ENCODE measurements at places on chromosomes 2 and 18.

DNA sequence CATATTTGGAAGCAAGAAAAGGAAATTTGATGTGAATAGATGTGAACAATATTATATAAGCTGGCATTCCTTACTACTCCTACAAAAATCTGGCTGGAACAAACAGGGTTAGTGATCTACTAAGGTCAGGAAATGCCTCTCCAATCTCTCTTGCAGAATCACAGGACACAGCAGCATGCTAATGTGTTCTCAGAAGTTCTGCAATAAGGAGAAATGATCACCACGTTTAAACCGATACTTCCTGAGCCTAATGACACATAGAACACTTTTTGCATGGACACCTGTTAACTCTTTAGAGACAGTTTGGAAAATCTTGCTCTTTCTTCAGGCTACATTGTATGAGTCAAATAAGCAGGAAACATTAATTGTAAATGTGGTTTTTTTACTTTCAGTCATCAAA, 89.6 kb upstream of the MAP3K20 start:
- no peak for DNase-seq

- no peak for DNase-seq
Measured at GRCh38 chr18:11570073-11570588, 39.3 kb upstream of the SLC35G4 start.

DNA sequence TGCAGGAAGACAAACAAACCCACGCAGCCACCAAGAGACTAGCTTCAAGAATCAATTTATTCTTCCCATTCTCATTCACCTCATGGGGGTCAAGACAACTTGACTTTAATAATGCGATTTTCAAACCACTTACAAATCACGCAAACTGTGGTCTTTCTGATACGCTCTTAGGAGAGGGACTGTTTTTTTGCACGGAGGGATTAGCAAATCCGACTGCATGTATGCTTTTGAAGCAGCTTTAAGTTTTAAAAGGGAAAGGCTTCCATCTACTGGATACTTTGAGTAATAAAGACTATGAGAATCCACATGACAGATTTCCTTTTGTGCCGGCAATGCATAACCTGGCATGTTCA, 322.9 kb upstream of the KCNJ3 start:
- DNase-seq: no peak

- DNase-seq: no peak
Measured at GRCh38 chr18:67938660-67939059, 422.1 kb upstream of the DSEL start.

DNA sequence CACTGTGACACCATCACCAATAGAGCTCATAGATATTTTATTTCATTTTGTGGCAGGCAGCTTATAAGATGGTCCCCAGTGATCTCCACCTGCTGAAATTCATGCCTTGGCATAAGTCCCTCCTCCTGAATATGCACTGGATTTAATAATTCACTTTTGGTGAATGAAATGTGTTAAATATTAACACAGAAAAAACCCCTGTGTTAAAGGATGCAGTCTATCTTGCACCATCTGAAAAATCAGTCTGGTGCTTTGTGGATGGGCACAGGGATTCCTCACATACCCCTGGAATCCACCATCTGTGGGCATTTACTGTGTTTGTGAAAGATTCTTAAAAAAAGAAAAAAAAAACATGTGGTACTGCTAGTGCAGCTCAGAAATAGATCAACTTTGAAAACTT, 26.1 kb upstream of the WIPF1 start:
- no peak for DNase-seq

- DNase-seq: no peak
Measured at GRCh38 chr18:10660179-10660884, 134.5 kb downstream of the NAPG start.

DNA sequence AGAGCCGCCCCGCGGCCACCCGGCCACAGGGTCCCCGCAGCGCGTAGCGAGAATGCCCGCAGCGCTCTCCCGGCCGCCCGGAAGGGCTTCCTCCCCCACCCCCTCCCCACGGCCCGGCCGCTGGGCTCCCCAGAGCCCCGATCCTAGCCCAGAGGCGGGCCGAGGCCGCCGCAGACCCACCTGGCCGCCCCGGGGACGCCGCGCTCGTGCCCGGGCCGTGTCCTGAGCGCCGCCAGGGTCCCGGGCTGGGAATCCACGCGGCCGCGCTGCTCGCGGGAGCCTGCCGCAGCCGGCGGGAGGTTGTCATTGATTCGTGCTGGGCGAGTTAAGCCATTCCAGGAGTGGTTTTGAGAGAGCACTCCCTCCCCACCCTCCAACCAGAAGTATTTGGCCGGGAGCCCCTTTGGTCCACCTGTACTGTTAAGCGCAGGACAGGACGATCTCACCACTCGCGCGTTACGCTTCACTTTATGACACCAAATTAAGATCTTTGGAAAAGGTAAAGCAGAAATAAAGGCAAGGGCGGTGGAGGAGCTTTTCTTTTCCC, 206.4 kb upstream of the SMAD2 start:
- no peak for DNase-seq

- DNase-seq: no peak
Measured at GRCh38 chr2:62156861-62157496, 38.9 kb upstream of the B3GNT2 start.

- DNase-seq: no peak
Measured at GRCh38 chr2:162063899-162064298, 10.1 kb downstream of the DPP4 start.

DNA sequence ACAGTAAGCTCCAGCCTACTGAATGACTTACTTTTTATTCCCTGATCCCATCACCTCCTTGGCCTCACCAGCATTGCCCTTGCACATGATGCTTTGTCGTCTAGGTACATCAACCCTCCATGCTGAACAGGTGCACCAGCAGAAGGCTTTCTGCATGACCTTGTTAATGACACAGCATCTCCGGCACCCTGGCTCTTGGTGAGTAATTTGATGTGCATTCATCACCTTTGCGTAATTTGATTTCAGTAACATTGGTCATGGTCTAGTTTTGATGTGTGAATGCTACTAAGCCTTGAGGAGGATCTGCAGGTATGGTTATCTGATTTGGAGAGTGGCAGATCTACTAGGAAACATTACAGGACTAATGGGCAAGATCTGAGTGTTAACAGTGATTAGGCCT, 103.6 kb downstream of the STK39 start:
- no peak for DNase-seq

DNA sequence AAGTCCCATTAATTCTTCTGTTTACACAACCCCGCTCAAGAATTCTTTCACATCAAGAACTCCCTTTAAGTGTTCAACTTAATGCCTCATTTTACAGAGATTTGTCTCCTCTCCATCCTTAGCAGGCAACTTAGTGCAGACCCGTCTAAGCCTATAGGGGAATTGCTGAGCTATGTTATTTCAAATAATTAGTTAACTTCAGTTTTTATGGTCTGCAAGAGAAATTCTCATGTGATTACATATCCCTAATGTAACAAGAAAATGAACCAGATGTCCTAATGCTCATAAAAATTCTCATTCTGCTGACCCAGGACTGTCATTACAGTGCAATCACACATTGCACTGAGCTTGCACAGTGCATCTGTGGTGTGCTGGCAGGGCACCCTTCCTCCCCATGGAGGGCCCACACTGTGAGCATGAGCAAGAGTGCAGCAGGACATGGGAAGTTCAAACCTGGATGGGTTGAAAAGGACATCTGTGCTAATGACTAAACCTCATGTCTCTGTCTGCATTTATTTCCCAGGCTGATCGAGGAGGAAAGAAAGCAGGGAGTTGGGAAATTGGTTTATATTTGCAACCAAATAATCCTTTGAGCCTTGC, 97.1 kb downstream of the COL5A2 start:
- DNase-seq: no peak

DNA sequence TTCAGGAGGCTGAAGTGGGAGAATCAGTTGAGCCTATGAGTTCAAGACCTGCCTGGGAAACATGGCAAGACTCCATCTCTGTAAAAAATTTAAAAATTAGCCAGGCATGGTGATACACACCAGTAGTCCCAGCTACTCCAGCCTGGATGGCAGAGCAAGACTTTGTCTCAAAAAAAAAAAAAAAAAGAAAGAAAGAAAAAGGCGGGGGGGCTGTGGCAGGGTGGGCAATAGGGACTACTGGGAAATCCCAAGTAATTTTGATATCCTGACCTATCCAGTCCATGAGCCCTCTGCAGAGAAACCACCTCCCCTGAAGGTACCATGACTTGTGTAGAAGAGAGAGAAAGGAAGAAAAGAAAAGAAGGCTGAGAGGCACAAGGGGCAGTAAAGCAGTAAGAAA, 45.3 kb downstream of the ALPK2 start:
- no peak for DNase-seq

DNA sequence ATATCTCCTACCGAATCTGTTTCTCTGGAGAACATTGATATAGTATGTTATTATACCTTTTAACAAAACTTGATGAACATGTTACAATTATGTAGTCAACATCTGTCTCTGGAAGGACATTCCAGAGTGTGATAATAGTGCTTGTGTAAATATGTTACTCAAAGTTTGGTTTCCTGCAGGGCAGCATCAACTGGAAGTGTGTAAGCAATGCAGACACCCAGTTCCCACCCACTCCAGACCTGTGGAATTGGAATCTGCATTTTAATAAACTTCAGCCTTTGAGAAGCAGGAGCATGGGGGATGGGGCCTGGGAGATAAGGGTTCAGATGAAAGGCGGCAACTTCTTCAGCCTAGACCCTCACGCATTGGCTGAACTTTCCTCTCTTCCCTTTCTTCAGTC, 398.9 kb downstream of the RND3 start:
- no peak for DNase-seq

DNA sequence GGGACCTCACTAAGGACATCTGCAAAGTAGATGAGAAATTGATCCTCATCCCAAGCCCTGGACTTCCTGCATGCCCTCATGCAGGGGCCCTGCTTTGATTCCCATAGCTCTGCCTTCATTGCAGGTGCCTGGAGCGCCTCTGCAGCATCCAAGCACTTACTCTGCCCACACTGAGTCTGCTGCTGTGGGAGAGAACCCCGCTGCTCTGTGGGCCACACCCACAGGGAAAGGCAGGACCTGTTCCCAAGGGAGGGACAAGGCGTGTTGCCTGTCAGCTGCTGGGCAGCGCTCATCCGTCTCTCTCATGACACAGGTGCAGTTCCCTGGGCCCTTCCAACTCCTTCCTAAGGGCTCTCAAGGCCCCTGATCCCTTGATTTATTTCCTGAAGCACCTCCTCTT, 266.8 kb upstream of the SMIM21 start:
- no peak for DNase-seq

DNA sequence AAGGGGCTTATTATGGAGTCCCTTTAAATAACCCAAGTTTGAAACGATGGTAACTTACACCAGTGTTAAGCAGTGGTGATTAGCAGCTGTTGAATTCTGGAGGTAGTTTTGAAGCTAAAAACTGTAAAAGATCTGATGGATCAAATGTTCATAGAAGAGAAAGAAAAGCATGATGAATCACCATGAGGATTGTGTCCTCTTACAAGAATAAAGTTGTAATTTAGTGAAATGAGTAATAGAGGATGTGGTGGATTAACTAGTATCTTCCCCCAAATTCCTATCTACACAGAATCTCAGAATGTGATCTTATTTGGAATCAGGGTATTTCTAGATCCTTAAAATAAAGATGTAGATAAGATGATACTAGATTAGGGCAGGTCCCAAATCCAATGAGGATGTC, 1138.2 kb upstream of the TMEFF2 start:
- no peak for DNase-seq

DNA sequence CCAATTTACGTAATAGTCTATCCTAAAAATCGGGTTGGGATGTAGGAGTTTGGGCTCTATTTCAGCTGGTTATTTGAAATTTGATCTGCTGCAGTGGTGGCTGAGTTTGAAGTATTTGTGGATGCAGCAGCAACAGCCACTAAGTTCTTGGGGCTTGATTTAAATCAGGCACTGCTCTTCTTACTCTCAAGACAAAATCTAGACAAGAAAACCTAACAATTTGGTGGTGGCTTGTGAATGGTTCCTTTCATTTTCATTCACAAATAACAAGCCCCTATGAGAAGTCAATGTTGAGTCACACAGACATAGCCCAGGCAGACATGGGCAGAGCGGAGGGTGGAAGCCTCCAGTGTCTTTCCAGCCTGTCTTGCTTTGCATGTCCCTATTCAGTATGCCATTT, 199.3 kb downstream of the LTBP1 start:
- no peak for DNase-seq

DNA sequence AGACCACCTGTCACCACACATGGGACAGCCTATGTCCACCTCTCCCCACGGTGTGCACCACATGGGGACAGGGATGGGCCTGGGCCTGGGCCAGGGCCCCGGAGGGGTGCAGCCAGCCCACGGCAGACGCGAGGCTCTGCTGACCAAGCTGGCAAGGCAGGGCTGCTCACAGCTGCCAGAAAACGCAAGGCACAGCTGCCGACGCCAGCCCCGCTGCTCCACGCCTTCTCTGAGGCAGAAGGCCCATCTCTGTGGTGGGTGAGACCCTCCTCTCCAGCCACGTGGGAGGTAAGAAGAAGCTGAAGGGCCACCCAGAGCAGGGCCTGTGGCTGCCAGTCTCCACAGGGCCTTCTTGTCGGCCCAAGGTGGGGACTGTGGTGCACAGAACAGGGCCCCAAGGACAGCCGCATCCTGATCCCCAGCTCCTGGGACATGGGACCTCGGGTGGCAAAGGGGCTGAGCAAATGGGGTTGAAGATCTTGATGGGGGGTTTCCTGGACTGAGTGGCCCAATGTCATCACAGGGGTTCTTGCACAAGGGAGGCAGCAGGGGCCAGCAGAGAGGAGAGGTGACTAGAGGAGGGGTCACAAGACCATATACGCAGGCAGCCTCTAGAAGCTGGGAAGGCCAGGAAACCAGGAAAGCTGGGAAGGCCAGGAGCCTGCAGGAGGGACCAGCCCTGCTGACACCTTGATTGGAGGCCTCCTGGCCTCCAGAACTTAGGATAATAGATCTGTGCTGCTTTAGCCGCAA, 72.3 kb downstream of the NDUFA10 start:
- DNase-seq: no peak

- DNase-seq: no peak
Measured at GRCh38 chr2:175630280-175631244, 371.5 kb downstream of the LNPK start.

DNA sequence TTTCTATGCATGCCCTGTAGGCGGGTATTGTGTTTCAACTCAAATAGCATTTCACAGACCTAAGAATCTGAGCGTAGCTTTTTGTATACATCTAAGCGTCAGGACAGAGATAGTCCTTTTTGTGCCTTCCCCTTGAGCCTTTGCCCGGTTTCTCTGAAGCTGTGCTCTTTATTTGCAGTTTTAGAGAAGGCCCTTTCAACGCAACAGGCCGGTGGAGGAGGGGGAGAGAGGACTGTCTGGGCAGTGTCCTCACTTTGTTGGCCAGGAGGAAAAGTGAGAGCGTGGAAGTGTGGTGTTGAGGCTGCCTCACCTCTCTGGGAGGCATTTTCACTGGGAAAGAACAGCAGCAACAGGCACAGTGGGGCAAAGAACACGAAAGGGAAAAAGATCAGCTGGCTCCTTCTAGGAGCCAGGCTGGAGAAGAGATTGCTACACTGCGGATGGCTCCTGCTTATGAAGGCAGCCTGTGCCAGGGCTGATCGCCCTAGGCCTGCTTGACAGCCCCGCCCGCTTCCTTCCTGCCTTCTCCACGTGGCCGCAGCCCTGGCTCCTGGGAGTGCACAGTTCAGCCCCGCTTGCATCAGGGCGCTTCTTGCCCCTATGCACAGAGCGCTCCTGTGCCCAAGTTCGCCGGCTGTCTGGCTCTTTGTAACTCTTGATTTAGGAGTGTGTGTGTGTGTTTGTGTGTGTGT, 195.6 kb upstream of the POU3F3 start:
- DNase-seq: no peak
